ENCODE measurements at places on chromosomes 1 and 21.

DNA sequence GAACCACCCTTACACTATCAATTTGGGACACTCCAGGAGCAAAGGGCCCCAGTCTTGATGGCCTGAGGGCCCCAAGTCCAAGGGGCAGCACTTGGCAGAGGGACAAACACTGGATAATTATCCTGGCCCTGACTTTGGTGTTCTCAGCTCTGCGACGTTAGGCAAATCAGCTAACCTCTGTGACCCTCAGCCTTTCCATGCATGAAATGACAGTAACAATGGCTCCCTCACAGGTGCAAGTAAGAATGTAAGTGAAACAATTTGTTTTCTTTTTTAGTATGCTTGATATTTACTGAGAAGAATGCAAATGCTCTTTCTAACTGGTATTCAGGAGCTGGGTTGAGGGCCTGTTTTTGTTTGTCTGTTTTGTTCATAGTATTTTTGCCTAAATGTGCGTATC is 61.6 kb upstream of the PRDX6 start:
- no peak for DNase-seq

GRCh38 chr1:207873055-207873890 is 37.7 kb downstream of the CD34 start:
- peak; percentile 46 for DNase-seq

- DNase-seq: no peak
Measured at GRCh38 chr1:172004671-172005070, 163.4 kb downstream of the DNM3 start.

DNA sequence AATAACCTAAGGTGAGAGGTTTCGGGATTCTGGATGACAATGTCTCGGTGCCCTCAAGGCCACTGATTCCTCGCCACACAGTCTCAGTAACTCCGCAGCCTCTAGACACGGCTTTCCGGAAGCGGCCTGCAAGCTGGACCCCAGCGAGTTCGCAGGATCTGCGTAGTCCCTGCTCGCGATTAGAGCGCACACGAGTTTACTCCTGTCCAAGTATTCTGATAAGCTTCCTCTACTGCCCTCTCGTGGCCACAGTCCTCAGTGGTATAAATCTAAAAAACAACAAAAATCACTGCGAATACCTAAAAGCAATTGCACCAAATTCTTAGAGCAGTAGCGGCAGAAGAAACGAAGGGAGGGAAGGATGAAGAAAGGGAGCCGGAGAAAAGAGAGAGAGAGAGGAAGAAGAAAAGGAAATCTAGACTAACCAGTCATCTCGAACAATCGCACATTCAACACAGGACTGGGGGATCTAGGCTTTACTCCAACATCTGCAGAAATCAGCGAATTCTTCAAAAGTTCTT is 1.1 kb upstream of the PLXNA2 start:
- peak; percentile 75 for DNase-seq

DNA sequence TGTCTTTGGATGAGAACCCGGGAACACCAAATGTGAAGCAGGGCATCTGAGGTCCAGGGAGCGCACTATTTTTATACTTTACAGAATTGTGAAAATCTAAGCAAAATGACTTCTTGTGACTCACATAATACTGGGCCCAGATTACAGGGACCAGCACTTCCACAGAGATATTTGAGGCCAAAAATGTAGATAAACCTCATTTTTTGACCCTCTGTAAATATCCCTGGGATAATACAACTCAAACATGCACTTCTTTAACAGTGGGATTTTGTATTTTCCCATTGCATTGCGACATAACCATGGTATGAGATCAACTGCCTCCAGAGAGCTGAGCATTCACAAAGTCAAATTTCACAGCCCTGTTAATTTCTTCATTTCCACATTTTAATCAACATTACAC is 289.4 kb upstream of the ADGRL4 start:
- no peak for DNase-seq

DNA sequence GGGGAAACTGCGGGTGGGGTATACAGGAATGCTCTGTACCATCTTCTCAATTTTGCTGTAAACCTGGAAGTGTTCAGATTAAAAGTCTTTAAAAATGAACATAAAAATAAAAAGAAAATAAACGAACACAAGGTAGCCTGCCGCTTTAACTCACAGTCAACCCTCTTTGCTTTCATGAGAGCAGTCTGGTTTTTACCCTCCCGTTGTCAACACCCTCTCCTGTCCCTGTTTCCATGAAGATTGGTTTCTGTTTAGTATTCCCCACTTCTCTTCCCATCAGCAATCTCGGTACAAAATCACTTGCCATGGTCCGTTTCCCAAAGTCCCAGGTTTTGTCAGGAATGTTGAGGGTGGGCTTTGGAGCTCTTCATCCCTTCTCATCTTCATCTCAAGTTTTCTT is 28.8 kb downstream of the MT1HL1 start:
- DNase-seq: no peak

DNA sequence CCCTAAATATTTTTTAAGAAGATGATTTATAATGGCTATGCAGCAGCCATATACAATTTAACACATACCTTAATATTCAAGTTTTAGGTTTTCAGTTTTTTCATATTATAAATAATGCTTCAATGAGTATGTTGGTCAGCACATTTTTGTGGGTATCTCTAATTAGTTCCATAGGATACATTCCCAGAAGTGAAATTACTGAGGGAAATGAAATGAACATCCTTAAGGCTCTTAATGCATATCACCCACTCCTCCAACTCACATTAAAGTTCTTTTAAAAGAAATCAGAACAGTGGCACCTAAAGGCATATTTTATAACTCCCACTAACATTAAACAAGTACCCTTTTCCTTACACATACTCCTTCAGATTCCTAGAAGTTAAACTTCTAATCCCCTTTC is 56.1 kb downstream of the EYA3 start:
- no peak for DNase-seq

DNA sequence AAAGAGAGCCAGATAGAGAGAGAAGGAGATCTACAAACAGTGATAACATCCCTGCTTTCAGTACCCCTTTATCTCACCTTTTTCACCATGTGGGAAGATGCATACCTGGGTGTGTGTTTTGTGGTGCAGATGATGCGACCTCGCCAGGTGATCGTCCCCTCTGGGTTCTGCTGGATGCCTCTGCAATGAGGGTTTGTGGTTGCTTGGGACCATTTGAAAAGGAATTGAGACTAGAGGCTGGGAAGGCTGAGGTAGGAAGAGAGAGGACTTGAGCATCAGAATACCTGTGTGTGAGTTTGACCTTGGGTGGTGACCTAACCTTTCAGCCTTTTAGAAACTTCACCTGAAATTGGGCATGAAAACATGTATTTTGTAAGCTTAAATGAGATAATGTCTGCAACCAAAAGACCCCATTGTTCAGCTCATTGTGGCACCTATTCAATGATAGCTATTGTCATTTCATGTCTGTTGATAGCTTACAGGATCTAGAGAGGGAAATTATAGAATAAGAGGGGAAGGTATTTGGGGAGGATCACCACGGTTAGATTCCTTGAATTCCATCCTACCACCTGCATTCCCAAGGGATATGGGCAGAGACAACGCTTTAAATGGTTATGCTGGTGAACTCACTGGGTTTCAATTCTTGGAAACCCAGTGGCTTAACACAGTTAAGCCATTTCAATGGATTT is 125.7 kb downstream of the IGSF21 start:
- DNase-seq: no peak

DNA sequence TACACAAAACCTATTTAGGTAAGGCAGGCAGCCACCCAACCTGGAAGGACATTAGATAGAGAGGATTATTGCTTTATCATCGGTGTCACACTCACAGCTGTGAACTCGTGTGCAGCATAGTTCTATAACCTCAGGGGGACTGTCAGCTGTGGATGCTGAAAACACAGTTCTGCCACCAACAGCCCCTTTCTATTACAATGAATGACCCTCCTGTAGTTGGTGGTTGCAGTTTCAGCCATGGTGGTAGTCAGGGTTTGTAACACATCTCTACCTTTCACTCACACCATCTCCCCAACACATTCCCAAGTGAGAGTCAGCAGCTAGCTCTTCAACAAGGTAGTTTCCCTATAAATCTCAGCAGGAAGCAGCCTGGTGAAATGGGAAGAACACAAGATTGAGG is 136.8 kb downstream of the ZC3H11B start:
- DNase-seq: no peak

DNA sequence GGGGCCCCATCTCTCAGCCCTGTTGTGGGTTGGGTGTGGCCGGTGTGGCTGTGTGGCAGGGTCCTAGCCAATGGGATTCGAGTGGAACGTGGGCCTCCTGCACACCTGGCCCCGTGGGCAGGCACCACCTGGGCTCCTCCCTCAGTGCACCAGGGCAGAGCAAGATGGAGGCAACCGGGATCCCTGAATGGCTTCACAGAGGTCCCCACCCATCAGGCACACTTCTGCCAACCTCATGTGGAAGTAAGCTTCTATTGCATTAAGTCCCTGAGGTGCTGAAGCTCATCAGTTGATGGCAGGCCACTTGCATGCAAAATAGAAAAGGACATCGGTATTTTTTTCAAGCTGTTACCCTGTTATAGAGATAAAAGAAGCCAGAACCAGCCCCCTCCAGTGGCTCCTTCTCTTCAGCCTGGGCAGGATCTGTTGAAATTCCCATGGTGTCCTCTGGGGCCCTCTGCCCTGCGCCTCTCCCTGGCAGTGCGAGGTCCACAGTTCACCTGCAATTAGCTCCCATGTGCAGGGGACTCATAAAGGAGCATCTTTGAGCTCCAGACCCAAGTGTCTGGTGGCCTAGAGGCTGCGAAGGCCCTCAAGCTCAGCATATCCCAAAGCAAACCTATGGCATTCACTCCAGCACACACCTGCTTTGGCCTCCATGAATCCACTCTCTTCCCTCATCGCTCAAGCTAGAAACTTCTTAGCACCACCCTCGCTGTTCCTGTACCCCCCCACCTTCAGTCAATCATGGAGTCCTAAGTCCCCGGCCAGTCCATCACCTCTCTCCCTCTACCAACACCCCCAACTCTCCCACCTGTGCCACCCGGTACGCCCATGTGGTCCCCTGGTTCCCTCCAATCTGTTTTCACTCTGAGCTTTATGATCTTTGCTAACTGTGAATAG is 2.1 kb upstream of the SLC45A1 start:
- DNase-seq: no peak

DNA sequence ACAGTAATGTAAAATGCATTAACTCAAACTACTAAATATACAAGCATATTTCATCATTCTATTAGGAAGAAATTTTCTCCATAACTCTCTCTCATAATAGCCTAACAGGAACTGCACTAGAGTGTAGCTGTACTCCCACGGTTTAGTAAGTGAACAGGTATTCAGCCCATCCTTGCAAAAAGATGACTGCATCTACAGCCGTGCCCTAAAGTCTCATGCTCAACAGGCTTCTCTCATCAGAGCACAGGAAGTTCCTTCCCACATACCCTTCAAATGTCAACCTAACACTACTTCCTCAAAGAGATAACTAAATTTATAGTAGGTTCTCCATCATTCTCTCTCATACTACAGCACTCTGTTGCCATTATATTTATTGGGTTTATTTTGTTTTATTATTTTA is 251.6 kb downstream of the AKT3 start:
- no peak for DNase-seq

DNA sequence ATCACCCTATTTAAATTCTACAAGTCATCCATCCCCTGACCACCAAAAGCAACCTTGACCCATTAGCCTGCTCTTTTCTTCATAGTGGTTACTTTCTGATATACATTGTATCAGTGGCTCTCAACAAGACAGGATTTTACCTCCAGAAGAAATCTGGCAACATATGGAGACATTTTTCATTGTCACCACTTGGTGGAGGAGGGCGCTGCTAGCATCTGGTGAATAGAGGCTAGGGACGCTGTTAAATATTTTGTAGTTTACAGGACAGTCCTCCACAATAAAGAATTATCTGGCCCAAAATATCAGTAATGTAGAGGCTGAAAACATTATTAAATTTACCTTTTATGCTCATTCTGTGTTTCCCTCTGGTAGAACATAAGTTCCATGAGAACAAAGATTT is 6.1 kb downstream of the HSPA13 start:
- DNase-seq: no peak

DNA sequence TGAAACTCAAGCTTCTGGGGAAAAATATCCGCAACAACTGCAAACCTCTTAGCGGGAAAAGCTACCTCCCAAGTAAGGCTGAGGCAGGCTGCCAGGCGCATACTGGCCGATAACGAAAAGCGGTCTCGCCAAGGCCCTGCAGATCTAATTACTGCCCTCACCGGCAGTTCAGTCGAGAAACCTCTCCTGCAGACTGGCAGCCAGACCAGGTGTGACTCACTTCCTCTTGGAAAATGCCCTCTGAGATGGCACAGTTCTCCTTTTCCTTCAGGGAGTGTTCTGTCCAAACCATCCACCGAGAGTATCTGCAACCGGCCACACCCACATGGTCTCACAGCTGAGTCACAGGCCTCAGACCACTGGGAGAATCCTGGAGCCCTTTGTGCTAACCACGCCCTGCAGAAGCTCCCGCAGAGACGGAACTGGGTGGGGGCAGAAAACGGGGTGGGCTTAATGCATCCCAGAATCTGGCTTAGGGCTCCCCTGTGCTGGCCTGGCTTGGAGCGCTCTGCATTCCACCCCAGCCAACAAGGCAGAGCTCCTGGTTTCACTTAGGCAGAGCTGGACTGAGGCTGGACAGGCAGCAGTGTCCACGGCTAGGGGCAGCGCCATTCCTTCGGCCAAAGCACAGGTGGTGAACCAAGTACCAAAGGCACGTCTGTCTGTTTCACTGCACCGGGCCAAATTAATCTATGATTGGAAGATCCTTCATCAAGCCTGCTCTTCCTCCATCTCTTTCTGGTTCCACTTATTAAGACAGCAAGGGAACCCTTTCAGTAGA is 1.2 kb downstream of the S100A10 start:
- DNase-seq: no peak

DNA sequence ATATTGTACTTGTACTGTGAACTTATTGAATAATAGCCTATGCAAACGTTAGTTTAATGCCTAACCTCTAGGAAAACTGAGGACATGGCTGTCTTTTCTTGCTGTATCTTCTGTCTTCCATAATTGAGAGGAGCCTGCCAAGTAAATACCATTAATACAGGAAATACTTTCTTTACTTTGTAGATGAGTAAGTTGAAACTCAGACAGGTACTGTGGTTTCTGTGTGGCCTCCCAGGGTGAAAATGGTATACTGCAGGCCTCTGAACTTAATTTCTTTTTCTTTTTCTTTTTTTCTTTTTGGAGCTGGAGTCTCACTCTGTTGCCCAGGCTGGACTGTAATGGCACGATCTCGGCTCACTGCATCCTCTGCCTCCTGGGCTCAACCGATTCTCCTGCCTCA is 208.8 kb upstream of the ADGRL4 start:
- DNase-seq: no peak

GRCh38 chr1:207654320-207654719 is 9.4 kb downstream of the CR1L start:
- DNase-seq: no peak

DNA sequence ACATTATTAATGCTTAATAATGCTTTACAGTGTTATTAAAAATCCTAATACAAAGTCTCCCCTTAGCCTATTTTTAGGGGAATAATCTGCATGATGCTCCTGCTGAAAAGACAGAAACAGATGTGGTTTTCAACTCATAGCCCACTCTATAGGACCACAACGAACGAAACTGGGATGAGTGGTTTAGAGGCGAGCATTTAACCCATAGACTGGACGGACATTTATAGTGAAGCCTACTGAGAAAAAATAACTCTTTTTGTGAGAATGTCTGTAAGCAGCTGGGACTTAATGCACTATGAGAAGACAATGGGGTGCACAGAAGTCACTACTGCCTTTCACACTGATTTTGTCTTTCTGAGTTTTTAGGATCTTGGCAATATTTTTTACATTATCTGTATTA is 1599.6 kb upstream of the B3GALT2 start:
- DNase-seq: no peak

- peak; percentile 65 for DNase-seq
Measured at GRCh38 chr1:48093696-48094528, 96.7 kb upstream of the TRABD2B start.

GRCh38 chr1:90007979-90008404 is 13.1 kb downstream of the ZNF326 start:
- DNase-seq: no peak

- DNase-seq: no peak
Measured at GRCh38 chr1:11058595-11059154, 1.1 kb downstream of the SRM start.

Measured in stimulated activated CD4-positive, alpha-beta T cell treated with anti-CD3 and anti-CD28 coated beads, Interleukin-2, amount 100 ng/mL, for 48 hours (primary cell).